Right renal pelvis (tissue), 4 donors: ENCODE measurements at places on chromosomes 13 and 19. TPM values are rescaled to one million over a fixed set of nuclear protein-coding genes. Genes with fewer than 3 reads are reported as not detected.

DNA sequence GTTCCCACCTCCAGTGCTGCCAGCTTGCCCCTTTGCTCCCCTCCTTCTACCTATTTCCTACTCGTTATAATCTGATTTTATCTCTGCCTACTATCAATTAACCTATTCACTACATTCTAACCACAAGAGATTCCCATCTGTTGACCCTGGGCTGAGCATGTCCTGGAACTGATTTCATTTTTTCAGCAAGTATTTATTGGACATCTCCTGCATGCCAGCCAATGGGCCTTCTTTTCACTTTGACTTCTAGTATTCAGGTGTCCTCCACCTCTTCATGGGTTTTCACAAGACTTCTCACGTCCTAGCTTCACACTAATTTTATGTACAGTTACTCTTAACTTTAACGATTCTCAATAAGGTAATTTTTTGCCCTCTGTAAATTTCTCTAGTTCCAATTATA is 282.7 kb upstream of the KLHL1 start:
- no peak for DNase-seq

DNA sequence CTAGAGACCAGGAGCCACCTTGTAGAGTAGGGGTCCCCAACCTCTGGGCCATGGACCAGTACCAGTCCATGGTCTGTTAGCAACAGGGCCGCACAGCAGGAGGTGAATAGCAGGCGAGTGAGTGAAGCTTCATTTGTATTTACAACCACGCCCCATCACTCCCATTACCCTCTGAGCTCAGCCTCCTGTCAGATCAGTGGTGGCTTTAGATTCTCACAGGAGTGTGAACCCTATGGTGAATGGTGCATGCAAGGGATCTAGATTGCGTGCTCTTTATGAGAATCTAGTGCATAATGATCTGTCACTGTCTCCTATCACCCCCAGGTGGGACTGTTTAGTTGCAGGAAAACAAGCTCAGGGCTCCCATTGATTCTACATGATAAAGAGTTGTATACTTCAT is 303.6 kb downstream of the KCNRG start:
- DNase-seq, result no peak

DNA sequence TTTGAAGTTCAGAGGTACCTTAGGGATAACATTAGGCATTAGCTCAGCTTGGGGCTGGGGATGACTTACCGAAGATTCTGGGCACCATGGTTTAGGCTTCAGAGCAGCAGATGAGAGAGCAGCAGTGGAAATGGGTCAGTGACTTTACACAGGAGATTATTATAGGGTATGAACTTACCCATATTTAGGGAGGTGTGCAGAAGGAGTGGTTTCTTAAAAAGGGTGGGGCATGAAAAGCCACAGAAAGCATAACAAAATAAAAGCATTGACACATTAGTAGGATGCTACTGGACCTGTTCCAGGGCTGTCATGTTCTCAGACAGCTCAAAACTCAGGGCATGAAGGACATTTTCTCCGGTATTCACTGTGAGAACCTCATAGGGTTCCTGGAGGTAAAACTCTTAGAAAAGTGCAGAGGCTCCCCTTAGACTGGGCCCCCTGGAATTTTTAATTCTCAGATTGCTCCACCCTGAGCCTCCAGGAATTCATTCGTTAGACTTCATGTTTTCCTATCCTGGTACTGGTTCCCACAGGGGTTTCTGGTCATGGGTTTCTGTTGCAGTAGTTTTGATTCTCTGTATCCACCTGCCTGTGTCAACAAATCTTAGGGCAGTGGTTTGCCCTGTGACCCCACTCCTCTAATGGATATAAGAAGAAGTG is 20.7 kb downstream of the IGFL1 start:
- DNase-seq, result no peak

DNA sequence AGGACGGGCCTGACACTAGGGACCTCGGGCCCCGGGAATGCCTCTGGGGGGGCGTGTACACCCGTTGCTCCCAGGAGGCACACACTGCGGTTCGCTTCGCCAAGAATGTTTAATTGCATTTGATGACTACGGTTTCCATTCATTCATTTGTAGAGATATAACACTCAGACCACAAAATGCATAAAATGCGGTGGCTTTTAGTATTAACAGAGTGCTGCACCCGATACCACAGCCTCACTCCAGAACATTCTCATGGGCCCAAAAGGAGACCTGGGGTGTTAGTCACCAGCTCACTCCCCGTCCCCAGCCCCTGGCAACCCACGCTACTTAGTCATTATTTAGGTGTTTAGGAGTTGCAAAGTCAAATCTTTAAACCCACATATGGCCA is 21.8 kb downstream of the HCN2 start:
- no peak for DNase-seq

DNA sequence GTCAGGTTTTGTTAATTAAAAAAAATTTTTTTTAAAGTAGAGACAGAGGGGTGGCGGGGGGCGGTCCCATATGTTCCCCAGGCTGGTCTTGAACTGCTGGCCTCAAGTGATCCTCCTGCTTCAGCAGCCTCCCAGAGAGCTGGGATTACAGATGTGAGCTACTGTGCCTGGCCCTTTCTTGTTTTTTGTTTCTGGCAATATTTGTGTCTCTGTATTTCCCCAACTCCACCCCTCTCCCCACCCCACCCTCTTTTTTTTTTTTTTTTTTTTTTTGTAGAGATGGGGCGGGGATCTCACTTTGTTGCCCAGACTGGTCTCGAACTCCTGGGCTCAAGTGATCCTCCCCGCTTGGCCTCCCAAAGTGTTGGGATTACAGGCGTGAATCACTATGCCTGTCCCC is 600 bp upstream of the CAPN12 start:
- no peak for DNase-seq

GRCh38 chr13:96398486-96398885 is 308.6 kb downstream of the HS6ST3 start:
- DNase-seq, result no peak

GRCh38 chr19:41309180-41310032 is 566 bp upstream of the CCDC97 start:
- DNase-seq, result no peak

GRCh38 chr13:23709536-23709935 is 139.3 kb downstream of the TNFRSF19 start:
- DNase-seq, result no peak

KL gene
- 42.5 TPM for polyA plus RNA-seq

MYCBP2 gene
- 53.3 TPM for polyA plus RNA-seq

ZNF865 gene
- polyA plus RNA-seq, result 12.7 TPM
